Aorta (tissue), 5 donors: ENCODE measurements at places on chromosomes 1 and 21.

DNA sequence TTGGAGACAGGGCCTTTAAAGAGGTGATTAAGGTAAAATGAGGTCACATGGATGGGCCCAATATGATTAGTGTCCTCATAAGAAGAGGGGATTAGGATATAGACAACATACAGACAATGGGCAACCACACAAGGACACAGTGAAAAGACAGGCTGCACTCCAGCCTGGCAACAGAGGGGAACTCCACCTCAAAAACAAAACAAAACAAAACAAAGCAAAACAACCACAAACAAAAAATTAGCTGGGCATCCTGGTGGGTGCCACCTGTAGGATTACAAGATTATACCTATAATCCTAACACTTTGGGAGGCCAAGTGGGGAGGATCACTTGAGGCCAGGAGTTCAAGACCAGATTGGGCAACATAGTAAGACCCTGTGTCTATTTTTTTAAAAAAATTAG, 4.8 kb upstream of the MDM4 start:
- DNase-seq: no peak

DNA sequence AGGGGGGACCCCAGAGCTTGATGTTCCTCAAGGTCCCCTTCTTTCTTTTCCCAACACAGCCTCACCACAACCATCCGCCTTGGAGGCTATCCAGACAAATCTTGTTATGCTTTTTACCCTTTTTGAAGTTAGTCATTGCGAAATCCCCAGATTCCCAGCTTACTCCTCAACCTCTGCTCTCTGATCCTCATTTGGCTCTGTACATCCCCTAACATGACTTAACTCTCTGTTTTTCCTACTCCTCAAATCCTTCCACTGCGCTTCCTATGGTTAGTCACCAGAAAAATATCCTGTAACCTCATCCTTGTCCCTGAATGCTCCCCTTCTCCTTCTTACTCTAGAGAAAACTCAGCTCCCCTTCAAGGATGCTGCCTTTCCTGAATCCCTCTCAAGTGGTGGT, 189.1 kb upstream of the POU3F1 start:
- no peak for DNase-seq

DNA sequence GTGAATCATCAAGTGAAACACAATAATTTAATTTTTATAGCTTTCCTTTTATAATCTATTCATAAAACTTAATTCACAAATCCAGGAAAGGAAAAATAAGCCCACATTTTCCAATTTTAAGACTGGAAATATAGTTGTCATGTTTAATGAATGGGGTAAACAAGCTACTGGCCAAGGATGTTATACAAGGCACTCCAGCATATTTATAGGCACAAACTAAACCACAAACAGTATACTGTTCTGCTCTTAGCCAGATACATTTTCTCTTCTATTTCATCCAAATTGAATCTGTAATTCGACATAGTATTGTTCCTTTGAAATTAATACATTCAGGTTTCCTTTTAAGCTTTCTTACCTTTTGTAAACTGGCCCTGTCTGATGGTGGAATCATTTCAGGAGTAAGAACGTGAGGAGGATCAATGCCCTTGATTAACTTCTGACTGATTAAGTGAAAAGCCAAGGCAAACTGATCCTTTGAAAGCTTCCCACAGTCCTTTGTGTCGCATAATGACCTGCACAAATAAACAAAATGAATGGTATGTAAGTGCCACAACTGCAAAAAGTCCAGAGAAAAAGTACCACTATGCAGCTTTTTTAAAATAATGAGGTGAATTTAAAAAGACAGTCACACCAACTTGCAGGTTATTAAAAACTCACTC, 74.4 kb downstream of the EPS15 start:
- no peak for DNase-seq

- no peak for DNase-seq
These were observed 62.5 kb upstream of the ATF3 start for GRCh38 chr1:212545941-212546635.

DNA sequence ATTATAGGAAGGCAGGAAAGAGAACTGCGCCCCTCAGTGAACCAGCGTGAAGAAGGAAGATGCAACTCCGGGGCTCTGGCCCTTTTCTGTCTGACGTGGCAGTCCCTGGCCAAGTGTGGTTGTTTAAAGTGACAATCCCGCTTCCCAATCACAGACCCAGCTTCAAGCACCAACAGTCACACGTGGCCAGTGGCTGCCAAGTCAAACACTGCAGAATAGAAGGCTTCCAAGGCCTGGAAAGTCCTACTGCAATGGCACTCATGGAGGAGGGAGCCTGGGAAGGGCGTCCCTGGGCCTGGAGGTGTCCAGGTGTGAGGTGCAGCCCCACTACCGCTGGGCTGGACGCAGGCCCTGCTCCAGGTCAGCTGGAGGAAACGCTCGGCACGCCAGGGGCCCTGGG, 143.8 kb downstream of the CASZ1 start:
- no peak for DNase-seq

DNA sequence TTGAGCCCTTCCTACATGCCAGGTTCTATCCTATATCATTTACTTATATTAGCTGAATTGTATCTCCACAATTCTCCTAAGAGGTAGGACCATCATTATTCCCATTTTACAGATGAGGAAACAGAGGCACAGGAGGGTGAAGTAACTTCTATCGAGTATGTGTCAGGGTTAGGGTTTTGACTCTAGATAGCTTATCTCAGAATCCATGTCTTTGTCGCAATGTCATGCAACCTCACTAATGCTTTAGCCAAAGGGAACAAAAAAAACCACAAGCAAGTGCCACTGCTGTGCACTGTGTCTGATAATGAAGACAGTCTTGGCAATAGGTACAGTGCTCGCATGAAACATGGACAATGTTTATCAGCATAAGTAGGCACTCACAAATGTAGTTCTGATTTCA, 95.4 kb upstream of the CLDN14 start:
- no peak for DNase-seq

- DNase-seq: peak; percentile 90
These were observed 3.0 kb downstream of the TRIM46 start for GRCh38 chr1:155176544-155177071.

DNA sequence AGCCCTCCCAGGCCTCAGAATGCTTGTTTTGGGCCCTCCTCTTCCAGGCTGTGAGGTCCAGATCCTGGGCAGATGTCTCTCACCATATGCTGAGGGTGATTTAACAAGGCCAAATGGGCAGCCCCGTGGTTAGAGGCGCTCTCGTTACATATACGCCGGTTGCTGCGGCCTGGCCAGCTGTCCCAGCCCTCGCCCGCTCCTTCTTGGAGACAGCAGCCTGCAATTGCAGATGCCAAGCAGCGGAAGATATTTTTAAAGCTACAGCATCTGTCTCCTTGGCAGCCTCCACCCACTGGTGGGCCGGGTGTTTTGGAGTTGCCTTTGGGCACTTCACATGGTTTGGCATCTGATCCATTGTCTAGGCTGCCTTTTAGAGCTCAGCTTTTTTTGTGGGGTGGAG, 178.8 kb upstream of the NFIA start:
- peak; percentile 72 for DNase-seq

DNA sequence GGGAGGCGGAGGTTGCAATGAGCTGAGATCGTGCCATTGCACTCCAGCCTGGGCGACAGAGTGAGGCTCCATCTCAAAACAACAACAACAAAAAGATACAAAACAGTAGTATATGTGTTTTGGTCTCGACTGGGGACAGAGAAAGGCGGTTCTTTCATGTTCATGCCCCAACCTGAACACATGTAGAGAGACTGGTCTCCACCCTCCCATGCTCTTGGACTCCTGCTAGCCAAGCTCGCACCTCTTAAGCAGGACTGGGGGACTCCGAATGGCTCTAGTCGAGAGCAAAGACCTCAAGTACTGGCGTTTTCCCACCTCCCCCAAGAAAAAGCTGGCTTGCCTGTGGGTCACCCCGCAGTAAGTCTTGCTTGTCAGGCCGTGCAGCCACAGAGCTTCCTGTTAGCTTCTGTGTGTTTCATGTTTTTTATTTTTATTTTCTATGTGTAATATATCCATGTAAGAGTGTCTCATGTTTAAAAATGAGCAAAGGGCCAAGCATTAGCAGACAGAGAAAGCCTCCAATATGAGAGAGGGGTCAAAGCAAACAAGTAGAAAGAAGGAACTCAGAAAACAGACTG, 91.6 kb downstream of the SCCPDH start:
- no peak for DNase-seq

DNA sequence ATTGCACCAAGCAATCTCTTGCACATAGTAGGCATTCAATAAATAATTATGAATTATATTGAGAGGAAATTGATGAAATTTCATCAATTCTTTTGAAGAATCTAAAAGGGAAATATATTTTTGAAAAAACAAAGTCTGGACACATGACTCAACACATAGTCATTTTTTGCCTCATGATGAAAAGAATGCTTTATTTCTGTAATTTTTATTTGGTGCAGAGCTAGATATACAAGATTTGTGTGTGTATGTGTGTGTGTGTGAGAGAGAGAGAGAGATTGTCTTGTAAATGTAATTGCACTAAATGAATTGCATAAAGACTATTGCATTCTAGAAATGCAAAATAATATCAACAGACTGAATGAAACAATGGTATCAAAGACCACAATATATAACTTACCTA, 206.2 kb upstream of the C1orf87 start:
- no peak for DNase-seq

GRCh38 chr1:95286479-95286878, 52.5 kb downstream of the RWDD3 start:
- DNase-seq: no peak

DNA sequence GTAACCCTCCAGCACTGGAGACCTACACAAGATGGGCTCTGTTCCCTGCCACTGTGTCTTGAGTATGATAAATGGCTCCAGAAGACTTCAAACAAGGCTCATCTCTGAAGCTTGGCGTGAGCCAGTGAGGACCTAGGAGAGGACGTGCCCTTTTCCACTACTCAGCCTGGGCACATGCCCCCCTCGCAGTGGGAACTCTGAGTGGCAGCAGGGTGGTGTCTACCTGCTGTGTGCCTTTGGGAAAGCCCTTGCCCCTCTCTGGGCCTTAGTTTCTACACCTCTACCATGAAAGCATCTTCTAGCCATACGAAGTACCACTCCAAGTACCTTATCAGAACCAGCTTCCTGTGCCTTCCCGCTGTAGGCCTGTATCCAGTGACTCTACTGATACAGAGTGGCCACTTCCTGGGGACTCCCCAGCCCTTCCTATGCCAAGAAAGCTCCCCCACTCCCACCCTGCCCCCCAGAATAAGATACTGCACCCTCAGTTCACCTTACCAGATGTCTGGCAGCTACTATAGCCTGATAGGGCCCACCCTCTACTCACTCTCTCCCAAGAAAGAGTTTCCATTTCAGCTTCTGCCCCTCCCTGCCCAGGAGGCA, 3.1 kb upstream of the MOB3C start:
- DNase-seq: no peak

DNA sequence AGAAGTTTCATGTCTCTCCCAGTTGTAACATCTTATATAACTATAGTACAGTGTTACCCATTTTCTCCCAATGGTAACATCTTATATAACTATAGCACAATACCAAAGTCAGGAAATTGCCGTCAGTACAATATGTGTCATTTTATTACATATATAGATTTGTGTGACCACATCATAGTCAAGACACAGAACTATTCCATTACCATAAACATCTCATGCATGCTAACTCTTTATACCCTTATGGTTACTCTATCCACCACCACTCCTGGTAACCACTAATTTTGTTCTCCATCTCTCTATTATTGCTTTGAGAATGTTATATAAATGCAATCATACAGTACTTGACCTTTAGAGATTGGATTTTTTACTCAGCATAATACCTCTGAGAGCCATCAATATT, 120.7 kb downstream of the BACH1 start:
- DNase-seq: no peak

DNA sequence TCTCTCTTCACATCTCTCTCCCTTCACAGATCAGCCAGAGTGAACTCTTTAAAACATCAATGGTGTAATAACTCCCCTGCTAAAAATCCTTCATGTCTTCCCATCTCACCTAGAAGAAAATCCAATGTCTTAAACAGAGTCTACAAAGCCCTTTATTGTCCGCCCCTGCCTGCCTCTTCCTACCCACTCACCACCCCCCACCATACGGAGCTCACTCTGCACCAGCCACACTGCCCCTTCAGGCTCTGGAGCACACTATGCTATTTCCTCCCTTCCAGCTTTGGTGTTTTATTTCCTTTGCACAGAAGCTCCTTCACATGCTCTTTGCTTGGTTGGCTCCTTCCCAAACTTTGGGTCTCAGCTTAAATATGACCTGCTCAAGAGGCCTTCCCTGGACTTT, 10.2 kb downstream of the CAMK1G start:
- DNase-seq: no peak

- DNase-seq: no peak
These were observed 250.0 kb upstream of the ADGRL2 start for GRCh38 chr1:81550753-81551152.

DNA sequence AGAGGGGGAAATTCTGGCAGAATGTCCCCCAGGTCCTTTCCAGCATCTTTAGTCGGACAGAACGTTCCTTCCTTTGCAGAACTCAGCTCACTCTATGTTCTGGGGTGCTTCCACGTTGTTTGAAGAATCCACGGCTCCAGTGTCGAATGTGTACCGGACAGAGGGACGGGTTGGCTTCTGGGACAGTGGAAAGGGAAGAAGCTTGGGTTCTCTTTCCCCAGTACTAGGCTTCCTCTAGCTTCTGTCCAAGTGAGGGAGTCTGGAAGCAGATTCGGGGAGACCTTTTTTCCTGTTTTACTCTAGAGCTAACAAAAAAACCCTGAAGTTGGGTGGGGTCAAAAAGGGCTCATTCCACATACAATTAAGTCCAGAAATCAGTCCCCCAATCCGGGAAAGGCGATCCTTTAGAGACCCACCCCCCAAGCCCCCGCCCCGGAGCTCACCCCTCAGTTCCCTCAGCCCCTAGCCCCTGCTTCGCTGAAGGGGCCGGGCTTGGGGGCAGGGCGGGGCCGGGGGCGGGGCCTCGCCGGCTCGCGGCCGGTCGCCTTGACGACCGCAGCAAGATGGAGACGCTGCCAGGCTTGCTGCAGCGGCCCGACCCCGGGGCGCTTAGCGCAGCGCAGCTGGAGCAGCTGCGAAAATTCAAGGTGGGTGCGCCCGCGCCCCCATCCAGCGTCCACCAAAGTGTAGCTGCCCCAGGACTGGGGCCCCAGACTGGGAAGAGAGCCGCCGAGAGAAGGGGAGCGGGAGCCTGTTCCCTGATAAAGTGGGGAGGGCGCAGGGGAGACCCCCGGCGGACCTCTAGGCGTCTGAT, at the start of gene RIIAD1:
Gene RIIAD1 (plus strand): TSS at position 549 of the 814 bp plus-strand sequence. CDS start 15 bp downstream, at position 564.
- no peak for DNase-seq

GRCh38 chr21:39688010-39688409, 57.0 kb upstream of the IGSF5 start:
- no peak for DNase-seq

DNA sequence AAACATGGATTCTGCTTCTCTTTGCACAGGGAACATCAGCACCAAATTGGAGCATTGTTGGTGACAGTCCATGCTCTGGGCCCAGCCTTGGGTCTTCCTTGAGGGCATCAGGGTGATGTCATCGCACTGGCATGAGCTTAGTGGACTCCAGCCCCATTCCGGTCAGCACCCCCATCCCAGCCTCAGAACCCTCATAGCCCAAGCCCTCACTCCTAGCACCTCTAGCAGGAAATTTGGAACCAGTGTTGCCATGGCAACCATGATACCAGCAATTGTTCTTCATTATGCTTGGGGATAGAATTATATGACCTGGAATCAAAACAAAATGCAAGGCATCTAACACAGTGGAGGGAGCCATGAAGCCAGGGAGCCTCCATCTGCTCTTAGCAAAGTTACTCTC, 83.1 kb downstream of the VWA5B1 start:
- no peak for DNase-seq

- DNase-seq: no peak
These were observed 105.9 kb upstream of the EDEM3 start for GRCh38 chr1:184860535-184860934.
